ENCODE measurements at places on chromosomes 5 and 9.

DNA sequence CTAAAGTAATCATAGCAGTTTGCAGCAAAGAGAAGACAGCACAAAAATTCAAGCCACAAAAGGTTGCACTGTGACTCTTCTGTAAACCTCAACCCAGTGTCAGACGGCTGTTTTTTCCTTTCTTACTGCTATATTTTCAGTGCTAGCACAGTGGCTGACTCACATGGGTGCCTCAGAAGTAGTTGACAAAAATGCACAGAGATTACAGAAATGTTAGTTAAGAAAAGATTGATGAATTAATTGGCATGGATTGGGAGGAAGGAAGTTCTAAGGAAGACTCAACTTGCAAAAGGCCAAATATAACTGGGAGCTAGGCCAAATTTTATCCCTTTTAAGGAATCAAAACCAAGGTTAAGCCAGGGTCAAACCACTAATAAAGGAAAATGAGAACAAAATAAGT lies 43.7 kb upstream of the ITGA1 start:
- H3K27me3 ChIP-seq, result no peaks in the 10 kb centered on the region
- H3K4me3 ChIP-seq, result no peak overlapping the region
- H3K4me1 ChIP-seq, result no peaks in the 10 kb centered on the region
- H3K36me3 ChIP-seq, result no peaks in the 10 kb centered on the region
- no peak overlapping the region for H3K27ac ChIP-seq

DNA sequence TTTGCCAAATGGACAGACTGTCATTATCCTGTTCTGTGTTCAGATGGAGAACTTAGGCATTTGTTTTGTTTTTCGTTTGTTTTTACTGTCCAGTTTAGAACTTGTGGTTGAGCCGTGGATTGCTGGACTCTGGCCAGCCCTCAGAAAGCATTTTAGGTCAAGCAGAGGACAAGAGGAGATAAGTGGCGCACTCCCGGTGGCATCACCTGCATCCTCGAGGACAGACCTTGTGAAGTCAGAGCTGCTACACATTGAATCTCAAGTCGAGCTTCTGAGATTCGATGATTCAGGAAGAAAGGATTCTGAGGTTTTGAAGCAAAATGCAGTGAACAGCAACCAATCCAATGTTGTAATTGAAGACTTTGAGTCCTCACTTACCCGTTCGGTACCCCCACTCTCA lies 8.9 kb downstream of the MTRR start:
- no peak overlapping the region for H3K27ac ChIP-seq
- H3K4me3 ChIP-seq, result no peak overlapping the region
- no peaks in the 10 kb centered on the region for H3K4me1 ChIP-seq
- peaks cover 18% of the 10 kb centered on the region for H3K36me3 ChIP-seq

DNA sequence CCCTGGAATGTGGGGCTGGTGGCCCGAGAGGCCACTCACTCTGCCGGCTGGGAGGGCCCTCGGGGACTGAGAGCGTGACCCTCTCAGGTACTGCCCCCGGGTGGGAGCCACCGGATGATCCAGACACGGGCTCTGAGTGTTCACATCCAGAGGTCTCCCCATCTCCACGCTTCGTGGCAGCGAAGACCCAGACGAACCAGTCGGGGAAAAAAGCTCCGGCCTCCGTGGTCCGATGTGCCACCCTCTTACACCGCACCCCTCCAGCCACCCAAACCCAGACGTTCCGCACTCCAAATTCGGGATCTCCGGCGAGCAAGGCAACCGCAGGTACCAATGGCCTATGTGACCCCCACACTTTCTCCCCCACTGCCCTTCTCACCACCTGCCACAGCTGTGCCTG lies 49.5 kb downstream of the AMBP start:
- no peaks in the 10 kb centered on the region for H3K36me3 ChIP-seq
- H3K27ac ChIP-seq, result no peak overlapping the region
- H3K4me3 ChIP-seq, result no peak overlapping the region
- DNase-seq, result no peak

DNA sequence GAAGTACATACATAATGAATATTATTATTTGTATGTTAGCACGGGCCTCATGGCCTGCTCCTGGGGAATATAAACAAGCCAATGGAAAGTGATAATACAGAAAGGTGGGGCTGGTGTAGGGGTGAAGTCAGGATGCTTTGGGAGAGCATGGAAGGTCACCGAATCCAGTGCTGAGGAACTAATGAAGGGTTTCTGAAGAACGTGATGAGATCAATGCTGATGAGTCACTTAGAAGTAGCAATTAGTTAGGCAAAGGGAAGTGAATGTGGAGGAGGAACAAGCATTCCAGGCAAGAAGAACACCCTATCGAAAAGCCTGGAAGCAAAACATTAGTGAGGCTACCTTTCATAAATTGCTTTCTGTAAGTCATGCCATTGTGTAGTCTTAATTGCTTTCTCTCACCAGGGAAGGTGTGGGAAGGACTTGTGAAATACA lies 2.1 kb downstream of the ANXA1 start:
- no peak overlapping the region for H3K4me3 ChIP-seq
- H3K4me1 ChIP-seq, result 0 out of 2 replicates have a peak, but pooled peaks cover 1% of the 10 kb centered on the region
- no peak for DNase-seq
- H3K27ac ChIP-seq, result no peak overlapping the region

DNA sequence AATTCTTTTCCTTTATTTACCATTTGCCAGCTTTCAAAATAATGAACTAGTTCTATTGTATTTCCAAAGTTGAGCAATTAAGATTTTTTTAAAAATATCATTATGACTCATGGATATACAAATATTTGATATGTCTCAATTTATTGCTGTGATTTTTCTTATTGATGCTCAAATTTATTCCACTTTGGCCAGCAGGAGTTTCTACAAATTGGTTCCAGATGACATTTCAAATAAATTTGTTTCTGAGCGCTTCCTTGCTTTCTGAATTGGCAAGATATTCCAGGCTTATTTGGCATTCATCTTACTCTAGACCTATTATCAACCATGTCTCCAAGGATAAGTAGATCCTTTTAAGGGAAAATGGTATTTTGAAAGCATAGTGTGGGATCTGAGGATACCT lies 58.5 kb upstream of the TJP2 start:
- H3K27me3 ChIP-seq, result no peaks in the 10 kb centered on the region
- no peak for DNase-seq
- H3K4me3 ChIP-seq, result no peak overlapping the region

Data from iPS DF 6.9 (cell line).